ENCODE measurements at places on chromosomes 2 and 18.

DNA sequence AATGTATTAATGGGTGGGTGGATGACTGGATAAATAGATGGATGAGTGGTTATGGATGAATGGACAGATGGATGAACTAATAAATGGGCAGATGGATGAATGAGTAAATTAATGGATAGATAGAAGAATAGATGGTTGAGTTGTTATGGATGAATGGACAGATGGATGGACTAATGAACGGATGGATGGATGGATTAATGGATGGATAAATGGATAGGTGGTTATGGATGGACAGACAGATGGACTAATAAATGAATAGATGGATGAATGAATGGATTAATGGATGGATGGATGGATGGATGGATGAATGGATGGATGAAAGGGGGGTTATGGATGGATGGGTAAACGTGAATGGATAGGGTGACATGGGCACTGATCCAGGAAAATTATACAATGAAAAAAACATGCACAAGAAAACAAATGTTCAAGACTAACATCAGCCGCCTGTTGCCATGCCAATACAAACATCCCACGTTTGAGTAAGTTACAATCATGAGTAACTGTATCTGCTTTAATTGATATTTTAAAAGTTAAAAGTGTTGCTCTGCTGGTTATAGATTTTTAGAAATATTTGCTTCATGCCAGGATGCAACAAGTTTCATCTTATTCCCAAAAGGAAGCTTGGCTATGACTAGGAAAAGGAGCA is 20.8 kb downstream of the PXDN start:
- no peak for DNase-seq

DNA sequence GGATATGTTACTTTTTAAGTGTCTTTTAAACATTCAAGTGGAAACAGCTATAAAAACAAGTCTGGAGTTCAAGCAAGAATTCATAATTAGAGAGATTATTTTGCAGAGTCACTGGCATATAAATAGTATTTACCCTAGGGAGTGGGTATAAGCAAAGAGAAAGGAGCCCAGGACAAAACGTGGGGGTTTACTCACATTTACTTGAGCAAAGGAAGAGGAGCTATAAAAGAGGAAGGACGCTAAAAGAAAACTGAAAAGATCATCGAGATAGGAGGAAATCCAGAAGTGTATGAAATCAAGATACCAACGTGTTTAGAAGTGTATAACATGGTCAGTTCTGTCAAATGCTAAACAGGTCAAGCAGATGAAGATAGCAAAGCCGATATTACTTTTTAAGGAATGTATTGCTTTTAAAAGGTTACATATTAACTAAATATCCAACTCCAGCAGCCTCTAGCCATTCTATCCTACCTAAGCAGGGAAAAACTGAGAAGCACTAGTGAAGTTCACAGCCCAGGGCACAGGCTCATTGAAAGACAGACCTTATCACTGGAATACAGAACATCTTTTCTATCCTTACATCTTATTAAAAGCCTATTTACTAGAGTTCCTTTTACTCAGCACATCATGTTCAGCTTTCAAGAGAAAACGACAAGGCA is 8.6 kb downstream of the KANSL1L start:
- no peak for DNase-seq

DNA sequence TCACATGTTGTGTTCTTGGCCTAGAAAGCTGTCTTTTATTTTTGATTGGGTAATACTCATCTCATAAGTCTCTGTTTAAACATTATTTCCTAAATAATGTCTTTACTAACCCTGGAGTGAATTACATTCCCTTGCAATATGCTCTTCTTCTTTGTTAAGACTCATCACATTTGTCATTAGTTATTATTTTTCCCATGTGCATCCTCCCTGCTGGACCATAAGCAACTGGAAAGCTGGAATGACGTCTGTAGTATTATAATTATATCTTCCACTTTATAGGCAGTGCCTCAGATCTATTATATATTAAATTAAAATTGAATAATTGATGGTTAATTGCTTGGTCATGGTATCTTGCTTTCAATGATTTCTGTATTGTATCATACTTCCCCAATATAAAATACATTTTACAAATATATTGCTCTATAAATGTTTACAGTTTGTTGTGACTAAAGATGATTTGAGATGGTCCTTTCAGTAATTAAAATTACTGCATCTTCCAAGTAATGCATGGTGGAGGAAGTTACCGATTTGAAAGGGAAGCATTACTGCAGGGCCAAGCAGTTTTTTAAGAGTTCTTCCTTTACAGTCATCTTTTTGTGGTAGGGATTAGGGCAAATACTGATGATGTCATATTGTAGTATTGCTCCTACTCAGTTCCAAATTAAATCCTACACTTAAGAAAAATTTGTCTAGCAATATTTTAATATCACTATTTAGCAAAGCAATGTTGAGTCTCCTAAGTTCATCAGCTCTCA is 2.1 kb upstream of the RGPD4 start:
- no peak for DNase-seq

GRCh38 chr2:12594590-12594989 is 122.1 kb upstream of the TRIB2 start:
- DNase-seq, result no peak

DNA sequence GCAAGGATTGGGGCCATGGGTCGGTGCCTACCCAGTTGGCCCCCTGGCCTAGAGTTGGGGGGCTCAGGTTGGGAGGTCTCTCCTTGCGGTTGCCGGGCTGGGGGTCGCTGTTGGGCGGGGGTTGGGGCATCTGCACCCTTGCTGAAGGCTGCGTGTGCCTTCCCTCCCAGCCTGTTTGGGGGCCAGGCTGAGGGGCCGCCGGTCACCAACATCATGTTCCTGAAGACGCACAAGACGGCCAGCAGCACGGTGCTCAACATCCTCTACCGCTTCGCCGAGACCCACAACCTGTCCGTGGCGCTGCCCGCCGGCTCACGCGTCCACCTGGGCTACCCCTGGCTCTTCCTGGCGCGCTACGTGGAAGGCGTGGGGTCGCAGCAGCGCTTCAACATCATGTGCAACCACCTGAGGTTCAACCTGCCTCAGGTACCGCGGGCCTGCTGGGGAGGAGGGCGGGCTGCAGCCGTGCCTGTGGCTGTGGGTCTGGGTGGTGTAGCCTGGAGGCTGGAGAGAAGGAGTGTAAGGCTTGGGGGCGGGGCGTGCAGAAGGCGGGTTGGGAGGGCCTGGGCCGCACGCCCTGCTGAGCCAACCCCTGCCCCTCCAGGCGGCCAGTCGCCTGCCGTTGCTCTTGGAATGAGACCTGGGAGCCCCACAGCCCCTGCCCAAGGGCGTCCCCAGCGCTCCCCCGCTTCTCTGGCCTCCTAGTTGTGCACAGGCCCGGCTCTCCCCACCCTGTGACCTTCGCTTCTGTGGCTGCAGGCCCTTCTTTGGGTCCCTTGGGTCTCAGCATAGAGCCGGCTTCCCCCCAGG is 7.2 kb upstream of the NEU4 start:
- DNase-seq, result peak; percentile 78

- DNase-seq, result no peak
Measured at GRCh38 chr2:159863526-159864160, 65.6 kb upstream of the CD302 start.

DNA sequence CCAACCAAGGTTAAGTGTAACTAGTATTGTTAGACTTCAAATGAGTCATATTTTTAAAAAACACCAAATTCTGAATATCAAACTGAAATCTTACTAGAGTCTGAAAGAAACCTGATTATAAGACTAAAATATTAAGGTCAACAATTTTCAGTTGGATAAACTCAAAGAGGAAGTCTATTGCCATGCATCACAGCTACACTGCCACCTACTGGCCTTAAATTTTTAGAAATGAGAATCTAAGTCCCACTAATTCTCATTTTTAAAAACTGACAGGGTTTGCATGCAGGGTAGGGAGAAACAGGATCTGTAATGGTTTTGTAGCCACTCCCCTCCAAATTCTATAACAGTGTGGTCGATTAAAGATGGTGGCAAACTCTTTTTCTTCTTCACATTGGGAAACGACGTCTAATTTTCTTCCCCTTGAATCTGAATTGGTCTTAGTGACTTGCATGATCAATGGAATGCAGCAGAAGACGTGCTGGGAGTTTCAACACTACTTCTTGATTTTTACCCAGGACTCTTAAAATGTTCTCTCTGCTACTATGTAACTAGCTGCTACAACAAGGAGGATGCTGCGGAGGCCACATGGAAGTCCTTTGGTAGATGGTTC is 176.1 kb upstream of the SESTD1 start:
- no peak for DNase-seq

- DNase-seq, result no peak
Measured at GRCh38 chr18:44079606-44080005, 601.1 kb upstream of the SETBP1 start.

DNA sequence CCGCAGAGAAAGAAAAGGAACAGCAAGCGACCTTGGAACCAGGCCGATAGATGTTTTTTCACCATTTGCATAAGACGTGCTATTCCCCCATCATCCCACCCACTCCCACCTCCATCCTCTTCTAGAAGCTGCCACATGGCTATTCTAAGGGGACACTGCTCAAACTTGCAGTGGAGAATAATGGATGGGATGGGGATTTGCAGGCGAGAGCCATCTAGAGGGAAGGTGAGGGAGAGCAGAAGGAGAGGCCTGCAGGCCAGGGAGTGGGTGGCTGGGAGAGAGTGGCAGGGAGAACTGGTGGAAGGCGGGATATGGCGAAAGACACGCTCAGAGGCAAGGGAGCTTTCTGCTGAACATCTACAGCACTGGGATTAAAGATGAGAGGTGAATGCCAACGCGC is 84.9 kb downstream of the MAPK4 start:
- DNase-seq, result peak; percentile 43

DNA sequence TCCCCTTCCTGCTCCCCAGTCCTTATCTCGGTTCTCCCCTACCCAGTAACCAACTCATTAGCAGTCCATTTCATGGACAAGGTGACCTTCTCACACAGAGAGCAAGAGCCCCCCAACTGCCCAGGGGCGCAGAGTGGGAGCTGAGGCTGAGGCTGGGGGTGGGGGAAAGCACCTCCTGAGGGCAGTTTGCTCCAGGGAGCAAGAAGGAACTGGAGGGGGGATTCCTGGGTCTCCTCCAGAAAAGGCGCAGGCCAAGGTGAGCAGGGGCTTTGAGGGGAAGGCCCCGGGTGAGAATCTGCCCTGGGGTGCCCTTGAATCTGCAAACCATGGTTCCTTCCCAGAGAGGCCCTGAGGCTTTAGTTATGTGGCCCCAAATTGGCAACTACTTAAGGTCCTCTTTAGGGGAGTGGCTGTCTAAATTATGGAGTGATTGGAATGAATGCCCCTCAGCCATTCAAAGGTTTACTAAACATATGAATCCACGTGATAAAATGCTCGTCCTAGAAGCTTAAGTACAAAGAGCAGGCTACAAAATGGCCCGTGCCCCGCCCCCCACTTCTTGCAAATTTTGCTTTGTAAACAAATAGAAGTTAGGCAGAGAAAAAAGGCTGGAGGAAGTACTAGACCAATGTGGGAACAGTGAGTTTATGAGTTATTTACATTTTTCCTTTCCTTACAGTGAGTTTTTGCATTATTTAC is 123.5 kb upstream of the HS6ST1 start:
- no peak for DNase-seq

DNA sequence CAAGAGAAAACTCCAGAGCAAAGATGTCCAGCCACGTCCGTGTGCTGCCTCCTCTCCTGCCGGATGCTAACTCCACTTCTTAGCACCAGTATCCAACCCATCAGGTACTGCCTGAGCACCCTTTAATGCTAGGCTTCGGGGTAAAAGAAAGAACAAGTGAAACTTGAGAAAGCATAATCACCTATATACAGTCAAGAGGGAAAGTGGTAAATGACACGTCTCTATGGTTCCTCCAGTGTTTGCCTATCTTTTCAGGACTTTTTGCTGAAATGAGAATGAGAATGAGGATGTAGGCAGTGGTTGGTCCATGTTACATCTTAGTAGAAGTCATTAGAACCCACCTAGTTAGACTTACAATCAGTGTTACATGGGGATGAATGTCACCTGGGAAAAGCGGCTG is 47.9 kb downstream of the EPHA4 start:
- DNase-seq, result no peak

- DNase-seq, result no peak
Measured at GRCh38 chr2:41914936-41915335, 132.9 kb upstream of the PKDCC start.

GRCh38 chr18:69840001-69840400 is 107.7 kb downstream of the CD226 start:
- no peak for DNase-seq

DNA sequence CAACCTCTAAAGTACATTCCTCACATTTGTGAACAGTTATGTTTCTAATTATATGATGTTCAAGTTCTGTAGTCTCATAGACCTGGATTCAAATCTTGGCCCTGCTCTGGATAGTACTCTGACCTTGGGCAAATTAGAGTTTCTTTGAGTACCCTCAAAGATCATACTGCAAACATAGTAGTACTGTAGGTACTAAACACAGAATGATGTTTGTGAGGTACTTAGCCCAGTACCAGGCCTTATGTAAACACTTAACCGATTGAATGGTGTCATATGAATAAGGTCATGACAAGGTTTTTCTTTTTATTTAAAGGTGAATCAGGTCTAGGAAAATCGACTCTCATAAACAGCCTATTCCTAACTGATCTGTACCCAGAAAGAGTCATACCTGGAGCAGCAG is 19.1 kb downstream of the SEPTIN2 start:
- no peak for DNase-seq

DNA sequence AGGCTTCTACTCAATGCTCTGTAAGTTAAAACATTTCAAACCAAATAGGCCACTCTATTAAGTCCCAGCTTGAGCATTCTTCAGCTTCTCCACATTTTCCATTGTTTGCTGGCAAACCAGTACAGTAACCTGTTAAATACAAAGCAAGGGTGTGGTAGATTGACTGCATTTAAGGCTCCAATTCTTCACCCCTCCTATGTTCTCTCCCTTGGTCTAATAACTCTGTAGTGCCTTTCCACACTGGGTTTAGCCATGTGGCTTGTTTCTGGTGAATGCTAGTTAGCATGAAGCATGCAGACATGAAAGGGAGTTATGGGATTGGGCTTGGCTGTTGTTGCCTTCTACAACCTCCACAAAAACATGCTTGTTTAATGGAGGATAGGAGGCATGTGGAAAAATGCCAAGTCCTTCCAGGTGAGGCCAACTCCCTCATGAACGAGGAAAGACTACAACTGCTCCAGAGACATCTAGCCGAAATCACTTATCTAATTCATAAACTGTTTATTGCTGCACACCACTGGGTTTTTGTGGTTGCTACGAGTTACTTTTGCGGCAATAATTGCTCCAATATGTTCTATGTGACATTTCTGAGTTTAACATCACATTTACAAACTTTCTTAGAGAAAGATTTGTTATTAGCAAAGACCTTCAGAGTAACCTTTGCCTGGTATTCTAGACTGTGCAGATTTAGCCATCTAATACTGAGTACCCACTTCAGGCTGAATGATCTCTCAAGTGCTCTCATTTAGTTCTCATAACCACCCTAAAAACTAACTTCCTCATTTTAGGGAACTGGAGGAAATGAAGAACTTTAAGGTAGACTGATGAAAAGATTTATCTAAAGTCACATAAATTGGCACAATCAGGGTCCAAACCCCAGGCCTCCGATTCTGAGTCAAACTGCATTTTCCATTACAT is 104.0 kb downstream of the SMAD2 start:
- DNase-seq, result no peak
